ENCODE measurements at places on chromosomes 5 and 9. TPM values are rescaled to one million over a fixed set of nuclear protein-coding genes. Genes with fewer than 3 reads are reported as not detected.

CXCL14 gene
- polyA plus RNA-seq: 1.9 TPM

IL17B gene
- 3.9 TPM for polyA plus RNA-seq

CDH18 gene
- 1.2 TPM for polyA plus RNA-seq

GEMIN5 gene
- polyA plus RNA-seq: 14.7 TPM

IGIP gene
- polyA plus RNA-seq: 0.51 TPM

DNM1 gene
- 24.3 TPM for polyA plus RNA-seq

Measured in cardiac muscle cell (in vitro differentiated cells and primary cell).